B cell (primary cell): ENCODE measurements at places on chromosomes 5 and 9.

- DNase-seq, result no peak
These were observed 29.5 kb downstream of the CCNH start for GRCh38 chr5:87383216-87383615.

GRCh38 chr9:35940458-35941407 is 17.2 kb downstream of the OR2S2 start:
- no peak for DNase-seq

GRCh38 chr9:19298436-19299000 is 68.0 kb downstream of the DENND4C start:
- no peak for DNase-seq

DNA sequence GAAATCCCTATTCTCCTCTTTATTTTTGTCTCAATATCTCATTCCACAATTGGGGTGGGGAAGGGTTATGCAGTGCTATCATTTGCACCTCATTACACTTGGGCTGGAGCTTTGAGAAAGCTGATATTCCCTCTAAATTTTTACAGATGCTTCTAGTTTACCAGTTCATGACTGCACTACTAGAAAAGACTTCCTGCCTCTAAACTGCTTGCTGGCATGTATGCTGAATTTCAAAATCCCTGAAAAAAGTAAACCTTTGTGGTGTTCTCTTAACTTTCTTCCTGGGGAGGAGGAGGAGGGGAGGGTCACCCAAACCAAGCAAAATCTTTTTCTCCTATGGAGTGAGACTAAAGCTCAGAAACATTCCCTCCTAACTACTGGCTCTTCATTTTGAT is 45.1 kb downstream of the BNC2 start:
- no peak for DNase-seq

DNA sequence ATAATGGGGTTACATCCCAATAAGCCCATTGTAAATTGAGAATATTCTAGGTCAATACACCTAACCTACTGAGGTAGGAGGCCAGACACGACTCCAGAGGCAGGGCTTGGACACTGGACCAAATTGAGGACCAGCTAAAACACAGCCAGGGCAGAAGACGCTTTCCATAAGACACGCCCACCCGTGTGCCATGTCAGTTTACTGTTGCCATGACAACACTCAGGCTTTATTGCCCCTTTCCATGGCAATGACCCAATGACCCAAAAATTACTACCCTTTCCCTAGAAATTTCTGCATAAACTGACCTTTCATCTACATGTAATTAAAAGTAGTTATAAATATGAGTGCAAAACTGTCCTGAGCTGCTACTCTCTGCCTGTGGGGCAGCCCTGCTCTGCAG is 31.5 kb downstream of the SLC22A4 start:
- no peak for DNase-seq
